ENCODE measurements at places on chromosomes 1 and 21. TPM values are rescaled to one million over a fixed set of nuclear protein-coding genes. Genes with fewer than 3 reads are reported as not detected.

- no peak for DNase-seq
Observed at GRCh38 chr1:112057736-112058135, 68.3 kb upstream of the KCND3 start.

GRCh38 chr21:44052830-44053226 is 40.7 kb downstream of the TRAPPC10 start:
- no peak for DNase-seq

- no peak for DNase-seq
Observed at GRCh38 chr1:175171036-175171913, 21.3 kb downstream of the KIAA0040 start.

- DNase-seq: no peak
Observed at GRCh38 chr1:15701784-15702183, 17.7 kb downstream of the PLEKHM2 start.

DNA sequence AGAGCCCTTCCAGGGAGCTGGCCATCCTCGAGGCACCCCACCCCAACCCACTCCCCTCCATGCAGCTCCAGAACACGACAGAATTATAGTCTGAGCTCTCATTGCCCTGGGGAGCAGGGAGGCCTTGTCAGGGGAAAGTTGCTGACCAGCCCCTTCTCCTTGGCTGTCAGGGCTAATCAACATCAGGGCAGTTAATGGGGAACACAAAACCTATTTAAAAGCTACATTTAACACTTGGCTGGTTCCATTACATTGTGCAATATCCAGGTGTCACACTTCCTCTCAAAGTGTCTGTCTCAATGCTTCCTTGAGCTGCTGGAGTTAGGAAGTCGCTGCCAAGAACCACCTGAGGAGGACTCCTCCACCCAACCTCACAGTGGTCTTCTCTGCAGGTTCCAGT is 111.8 kb upstream of the GRIK3 start:
- no peak for DNase-seq

Gene ACTL8
- not detected for total RNA-seq

DNA sequence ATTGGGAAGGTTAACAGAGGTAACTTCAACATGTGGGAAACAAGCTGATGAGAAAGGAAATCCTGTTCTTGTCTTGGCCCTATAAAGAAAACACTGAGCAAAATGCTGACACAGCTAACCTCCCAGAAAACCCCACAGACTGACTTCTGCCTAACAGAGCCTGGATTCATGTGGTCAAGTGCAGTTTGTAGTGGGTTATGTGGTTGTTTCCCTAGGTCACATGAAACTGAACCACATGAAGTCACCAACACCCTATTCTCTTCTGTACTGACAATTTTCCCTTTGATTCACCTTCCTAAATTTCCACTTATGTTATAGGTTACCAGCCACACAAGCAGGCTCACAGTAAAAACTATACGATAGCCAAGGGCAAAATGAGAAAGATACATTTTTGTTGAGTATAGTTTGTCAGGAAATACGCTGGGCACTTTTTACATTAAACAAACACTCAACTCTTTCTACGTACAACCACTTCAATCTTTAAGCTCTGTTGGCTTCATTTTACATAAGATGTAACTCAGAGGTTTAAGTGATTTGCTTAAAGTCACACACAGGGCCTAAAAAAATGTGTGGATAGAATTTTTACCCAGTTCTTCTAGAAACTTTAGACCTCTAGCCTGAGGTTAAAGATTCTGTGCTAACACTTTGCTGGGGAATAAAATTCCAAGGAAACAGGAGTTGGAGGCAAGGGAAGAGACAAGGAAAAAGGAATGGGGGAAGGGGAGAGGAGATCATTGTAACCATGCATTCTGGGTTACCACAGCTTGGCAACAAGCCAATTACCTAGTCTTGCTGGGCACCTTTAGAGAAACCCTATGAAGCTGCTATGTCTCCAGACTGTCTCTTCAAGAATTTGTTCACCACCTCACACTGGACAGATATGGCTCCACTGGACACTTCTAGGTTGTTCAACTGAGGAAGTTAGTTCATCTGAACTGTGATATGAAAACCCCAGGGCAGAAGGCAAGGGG is 601.6 kb upstream of the USP24 start:
- DNase-seq: peak; percentile 4

DNA sequence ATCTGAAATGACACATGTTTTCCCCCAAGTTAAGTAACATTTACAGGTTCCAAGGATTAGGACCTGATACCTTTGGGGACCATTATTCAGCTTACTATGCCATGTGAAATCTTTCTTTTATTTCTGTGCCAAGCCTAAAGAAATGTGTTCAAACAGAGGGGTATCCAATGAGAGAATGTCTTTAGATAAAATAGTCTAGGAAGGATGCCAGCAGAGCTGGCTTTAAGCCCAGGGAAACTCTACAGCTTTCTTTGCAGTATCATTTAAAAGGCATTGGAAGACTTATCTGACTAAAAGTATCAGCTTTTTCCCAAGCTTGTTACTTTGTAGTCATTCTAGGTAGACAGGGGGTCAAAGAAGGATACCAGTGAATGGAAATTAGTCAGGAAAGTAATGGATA is 860.4 kb downstream of the PLA2G4A start:
- DNase-seq: no peak

- no peak for DNase-seq
Observed at GRCh38 chr21:25956993-25957714, 213.4 kb downstream of the APP start.

GRCh38 chr1:40386359-40386723 is 12.8 kb downstream of the SMAP2 start:
- DNase-seq: no peak

DNA sequence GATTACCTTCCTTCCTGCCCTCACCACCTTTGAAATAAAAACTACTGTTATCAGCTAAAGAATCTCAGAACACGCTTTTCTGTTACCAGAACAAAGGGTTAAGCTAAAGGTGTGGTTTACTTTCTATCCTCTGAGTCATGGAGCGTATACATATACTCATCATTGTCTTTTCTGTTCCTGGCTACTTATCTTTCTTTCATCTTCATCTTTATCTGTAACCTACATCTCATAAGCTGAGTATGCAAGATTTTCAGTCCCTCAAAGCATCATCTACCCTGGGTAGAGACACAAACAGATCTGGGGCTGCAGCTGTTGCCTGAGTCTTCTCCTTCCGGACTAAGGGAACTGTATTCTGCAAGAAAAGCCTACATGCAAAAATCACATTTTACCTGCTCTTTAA is 75.6 kb downstream of the LMO4 start:
- peak; percentile 12 for DNase-seq

DNA sequence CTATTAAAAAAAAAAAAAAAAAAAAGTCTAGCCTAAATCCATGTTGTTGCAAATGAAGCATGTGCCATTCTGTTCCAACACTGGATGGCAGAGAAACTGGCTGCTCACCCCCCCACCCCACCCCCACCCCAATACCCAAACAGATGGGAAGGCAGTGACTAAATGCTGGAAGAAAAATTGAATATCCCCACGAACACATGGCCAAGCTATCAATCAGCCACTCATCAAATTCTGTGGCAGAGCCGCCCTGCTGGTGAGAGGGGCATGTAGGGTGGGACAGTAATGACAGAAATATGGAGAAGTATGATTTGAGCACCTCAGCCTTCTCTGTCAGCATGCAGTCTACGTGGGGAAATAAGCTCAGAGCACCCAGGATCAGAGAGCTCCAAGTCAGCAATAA is 34.1 kb downstream of the OPTC start:
- DNase-seq: no peak

Gene PGLYRP3
- total RNA-seq: not detected

Gene MROH9
- not detected for total RNA-seq

- no peak for DNase-seq
Observed at GRCh38 chr1:87231703-87232367, 96.8 kb upstream of the LMO4 start.

- peak; percentile 51 for DNase-seq
Observed at GRCh38 chr1:209190591-209191261, 392.8 kb upstream of the CAMK1G start.

Gene TAS1R1
- not detected for total RNA-seq

Gene PHACTR4
- 20.9 TPM for total RNA-seq

DNA sequence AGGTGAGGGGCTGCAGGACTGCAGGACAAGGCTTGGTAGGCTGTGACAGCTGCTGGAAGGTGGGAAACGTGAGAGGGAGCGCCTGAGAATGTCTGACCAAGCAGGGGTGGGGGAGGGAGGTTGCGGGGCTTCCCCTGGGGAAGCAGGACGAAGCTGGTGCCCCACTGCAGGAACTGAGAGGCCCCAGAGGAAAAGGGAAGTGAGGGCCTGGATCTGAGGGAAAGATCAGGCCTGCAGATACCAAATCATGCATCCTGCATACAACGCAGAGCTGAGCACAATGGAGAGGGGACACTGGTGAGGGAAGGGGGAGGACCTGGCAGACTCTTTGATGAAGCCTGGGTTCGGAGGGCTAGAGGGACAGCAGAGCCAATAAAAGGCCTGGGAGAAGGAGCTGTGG is 65.7 kb upstream of the BACE2 start:
- DNase-seq: no peak

DNA sequence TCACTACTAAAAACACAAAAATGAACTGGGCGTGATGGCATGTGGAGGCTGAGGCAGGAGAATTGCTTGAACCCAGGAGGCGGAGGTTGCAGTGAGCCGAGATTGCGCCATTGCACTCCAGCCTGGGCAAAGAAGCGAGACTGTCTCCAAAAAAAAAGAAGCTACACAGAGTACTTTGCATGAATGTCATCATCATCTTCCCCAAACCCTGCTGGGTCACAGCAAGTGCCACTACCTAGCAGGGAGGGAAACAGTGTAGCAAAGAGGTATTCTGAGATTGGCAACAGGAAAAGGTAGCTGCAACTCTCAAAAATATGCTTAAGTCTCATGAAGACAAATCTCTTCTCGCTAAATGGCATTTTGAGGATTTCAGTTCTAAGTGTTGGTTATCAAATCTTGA is 12.8 kb downstream of the NDC1 start:
- no peak for DNase-seq

Gene CCDC17
- 1.7 TPM for total RNA-seq

DNA sequence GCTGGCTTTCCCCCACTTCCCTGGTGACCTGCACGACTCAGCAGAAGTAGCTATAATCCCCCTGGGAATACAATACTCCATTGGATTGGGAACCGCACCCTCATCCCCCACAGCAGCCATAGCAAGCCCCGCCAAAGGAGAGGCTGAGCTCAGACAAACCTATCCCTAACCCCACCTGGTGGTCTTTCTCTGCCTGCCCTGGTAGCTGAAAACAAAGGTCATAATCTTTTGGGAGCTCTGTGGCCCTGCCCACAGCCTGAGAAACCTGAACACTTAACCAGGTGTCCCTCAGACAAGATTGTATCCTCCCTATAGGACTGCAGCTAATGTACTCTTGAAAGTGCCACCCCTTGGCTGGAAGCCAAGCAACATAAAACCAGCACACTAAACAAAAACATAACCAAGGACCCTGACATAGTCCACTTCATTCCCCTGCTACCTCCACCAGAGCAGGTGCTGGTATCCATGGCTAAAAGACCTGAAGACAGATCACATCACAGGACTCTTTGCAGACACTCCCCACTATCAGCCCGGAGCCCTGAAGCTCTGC is 71.6 kb upstream of the RUNX1 start:
- DNase-seq: no peak

Gene HCN3
- total RNA-seq: 1.5 TPM

Gene NEGR1
- total RNA-seq: not detected

DNA sequence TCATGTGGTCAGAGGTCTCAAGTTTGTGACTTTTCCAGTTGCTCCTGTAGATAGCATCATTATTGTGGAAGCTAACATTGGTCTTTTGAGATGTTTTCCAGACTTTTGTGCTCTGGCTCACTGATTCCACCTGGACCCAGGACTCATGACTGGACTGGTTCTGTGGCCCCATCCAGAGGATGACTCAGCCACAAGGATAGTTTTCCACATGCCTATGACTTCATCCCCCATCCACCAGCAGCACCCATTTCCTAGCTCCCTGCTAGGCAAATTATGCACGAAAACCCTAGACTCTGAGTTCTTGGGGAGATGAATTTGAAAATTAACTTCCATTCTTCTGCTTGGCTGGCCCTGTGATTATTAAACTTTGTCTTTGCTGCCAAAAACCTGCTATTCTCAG is 949.3 kb downstream of the MRPL39 start:
- DNase-seq: no peak

- no peak for DNase-seq
Observed at GRCh38 chr1:157006676-157007075, 38.9 kb downstream of the ARHGEF11 start.

DNA sequence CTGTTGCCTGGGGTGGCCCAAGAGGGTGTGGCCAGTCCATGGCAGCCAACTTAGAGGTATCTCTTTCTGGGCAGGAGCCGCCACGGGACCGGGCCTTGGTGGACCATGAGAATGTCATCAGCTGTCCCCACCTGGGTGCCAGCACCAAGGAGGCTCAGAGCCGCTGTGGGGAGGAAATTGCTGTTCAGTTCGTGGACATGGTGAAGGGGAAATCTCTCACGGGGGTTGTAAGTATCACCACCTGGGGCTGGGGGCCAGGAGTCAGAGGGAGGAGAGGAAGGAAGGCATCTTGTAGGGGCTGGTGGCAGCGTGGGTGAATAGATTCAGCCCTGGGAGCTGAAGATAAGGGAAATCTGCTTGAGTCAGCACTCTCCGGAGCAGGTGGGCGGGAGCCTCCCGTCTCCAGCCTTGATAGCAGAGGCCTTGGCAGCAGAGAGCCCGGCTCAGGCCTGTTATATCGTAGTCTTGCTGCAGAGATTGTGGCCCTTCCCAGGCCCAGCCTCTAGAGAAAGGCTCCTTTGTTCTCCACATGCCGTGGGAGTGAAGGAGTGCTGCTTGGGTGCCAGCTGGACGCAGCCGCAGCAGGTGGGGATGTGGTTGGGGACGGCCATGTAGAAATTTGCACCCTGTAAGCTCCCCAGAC is 25.4 kb downstream of the PHGDH start:
- no peak for DNase-seq

GRCh38 chr1:10917513-10918454 is 94.7 kb upstream of the TARDBP start:
- DNase-seq: no peak

DNA sequence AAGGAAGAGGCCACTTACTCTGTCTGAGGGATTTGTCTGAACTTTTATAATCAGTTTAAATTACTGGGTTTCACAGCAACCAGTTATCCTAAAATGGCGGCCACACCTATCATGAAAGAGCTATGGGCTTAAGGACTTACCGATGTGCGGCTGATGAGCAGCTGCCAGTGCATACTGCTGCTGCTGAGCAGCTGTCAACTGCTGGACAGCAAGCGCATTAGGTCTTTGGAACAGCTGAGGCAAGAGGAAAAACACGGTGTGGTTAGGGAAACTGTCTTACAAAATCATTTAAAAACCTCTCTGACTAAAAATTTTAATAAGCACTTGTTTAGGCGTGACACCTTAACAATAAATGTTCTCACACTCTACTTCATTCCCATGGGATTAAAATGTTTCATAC is 72.6 kb upstream of the SDC3 start:
- no peak for DNase-seq

Gene ATP6V1G3
- not detected for total RNA-seq

Gene GPR37L1
- total RNA-seq: not detected

DNA sequence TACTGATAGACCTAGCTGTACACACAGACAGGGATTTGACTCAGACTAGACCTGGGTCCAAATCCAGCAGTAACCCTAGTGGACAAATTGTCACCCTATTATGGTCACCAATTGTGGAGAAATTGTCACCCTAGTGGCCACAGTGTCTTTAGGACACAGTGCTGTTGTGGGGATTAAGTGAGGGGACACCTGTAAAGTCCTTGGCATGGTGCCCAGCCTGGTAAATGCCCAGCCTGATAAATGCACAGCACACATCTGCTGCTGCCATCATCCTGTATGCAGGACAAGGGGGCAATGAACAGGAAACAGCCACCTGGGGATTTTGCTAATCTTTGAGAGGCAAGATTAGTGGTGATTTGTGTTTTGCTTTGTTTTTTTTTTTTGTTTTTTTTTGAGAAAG is 2.3 kb downstream of the TMEM61 start:
- no peak for DNase-seq

Gene IFNLR1
- 4.8 TPM for total RNA-seq

Data from activated CD8-positive, alpha-beta T cell treated with anti-CD3 and anti-CD28 coated beads for 36 hours (primary cell).